ENCODE measurements at places on chromosomes 5 and 9.
A peak's percentile ranks its signal among the peaks of the same experiment; 100 is the strongest.

DNA sequence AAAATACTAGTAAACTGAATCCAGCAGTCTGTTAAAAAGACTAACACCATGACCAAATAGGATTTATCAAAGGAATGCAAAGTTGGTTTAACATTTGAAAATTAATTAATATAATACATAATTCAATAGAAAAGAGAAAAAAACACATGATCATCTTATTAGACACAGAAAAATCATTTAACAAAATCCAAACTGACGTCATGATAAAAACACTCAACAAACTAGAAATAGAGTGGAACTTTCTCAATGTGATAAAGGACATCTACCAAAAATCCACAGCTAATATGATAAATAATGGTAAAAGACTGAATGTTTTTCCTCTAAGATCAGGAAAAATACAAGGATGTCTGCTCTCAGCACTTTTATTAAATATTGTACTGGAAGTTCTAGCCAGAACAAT, 40.4 kb upstream of the KCNIP1 start:
- no peak for ATAC-seq

GRCh38 chr9:98182889-98183599, 9.4 kb downstream of the CORO2A start:
- ATAC-seq, result no peak

DNA sequence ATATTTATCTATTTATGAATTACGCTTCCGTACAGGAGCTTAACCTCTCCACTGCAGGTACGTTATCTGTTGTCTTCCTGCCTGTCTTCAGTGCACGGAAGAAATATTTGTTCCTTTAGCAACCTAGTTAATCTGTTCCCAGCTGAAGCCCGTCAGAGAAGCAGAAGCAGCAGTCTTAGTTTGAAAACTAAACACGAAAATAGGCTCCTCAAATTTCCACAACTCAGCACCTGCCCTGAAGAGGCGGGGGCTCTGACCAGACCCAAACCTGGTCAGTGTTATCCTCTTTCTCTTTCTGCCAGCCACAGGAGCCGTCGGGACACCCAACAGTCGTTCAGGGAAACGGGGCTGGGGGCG, 462 bp downstream of the NUDCD2 start:
- ATAC-seq, result peak; percentile 4

GRCh38 chr9:84846906-84847305, 177.4 kb downstream of the NTRK2 start:
- ATAC-seq, result no peak

DNA sequence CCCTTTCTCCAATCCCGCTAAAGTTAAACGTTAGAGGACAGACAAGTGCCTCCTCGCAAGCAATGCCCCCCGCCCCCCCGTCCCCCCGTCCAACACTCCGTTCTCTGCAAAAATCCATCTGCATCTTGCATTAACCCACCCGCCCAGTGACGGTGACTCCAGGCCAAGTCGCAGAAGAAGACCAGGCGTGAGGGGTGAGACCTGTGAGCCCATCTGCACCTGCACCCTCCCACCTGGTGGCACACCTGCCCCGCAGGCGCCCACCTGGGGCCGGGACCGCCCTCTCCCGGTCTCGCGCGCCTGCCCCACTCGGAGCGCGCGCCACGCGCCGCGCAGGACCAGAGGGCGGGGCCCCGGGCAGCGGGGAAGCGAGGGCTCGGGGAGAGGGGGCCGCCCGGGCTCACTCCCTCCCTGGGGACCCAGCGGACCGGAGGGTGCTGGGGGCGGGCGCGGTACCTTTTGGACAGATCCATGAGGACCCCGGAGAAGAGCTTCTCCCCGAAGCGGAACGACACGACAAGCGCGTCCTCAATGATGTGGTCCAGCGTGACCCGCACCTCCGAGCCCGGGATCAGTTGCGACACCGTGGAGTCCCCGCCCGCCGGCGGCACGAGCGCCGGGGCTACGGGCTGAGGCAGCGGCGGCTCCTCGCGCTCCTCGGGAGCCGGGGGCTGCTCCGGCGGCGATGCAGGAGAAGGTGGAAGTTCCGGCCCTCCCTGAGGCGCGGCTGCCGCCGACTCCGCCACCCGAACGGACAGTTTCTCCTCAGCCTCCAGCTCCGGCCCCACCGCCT, 705 bp downstream of the PWWP2A start:
- peak; percentile 9 for ATAC-seq

- ATAC-seq, result no peak
Observed at GRCh38 chr9:135088348-135088978, 995 bp downstream of the OLFM1 start.

DNA sequence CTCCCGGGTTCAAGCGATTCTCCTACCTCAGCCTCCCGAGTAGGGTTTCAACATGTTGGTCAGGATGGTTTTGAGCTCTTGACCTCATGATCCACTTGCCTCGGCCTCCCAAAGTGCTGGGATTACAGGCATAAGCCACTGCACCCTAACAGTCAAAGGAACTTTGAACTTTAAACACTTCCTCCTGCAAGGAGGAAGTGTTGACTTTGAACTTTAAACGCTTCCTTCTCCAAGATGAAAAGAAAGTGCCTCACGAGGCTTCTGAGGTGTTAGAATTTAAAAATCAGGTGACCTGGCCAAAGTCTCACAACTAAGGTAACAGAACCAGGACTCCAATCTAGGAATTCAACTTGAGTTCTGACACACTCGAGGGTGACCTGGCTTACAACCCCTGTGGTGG, 150.9 kb downstream of the BRINP1 start:
- no peak for ATAC-seq

DNA sequence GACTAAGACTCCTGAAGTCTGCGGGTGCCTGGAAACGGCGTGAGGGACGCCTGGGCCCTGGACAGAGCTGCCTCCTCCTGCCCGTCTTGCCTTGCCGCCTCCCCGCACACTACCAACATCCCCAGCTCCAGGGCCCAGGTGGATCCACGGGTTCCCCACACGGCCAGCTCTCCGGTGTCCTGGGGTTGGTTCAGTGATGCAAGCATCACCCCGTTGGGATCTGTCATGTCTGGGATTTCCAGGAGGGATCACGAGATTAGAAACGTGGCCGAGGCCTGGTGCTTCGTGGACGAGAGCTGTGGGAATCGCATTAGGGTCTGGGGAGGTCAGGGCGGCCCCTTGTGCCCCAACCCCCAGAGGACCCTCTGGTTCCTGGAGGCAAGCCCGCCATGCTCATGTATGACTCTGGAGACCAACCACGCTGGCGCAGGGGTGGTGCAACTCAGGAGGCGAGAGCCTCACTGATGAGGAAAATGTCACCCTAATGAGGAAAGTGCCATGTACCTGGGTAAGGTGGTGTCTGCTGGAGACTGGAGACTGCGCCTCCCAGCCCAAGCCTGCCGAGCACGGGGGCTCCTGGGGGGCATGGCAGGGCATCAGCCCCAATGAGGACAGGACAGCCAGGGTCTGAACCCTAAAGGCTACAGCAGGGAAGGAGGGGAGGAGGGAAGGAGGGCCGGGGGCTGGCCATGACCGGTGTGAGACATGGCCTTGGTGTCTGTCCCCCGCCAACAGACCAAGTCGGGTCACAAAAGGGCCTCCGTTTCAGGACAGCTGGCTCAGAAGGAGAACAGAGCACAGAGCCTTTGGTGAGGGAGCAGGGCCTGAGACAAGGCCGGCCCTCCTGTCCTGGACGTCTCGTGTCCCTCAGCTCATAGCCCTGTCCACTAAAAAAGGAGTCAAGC, 31.9 kb upstream of the SLC6A19 start:
- ATAC-seq, result no peak

DNA sequence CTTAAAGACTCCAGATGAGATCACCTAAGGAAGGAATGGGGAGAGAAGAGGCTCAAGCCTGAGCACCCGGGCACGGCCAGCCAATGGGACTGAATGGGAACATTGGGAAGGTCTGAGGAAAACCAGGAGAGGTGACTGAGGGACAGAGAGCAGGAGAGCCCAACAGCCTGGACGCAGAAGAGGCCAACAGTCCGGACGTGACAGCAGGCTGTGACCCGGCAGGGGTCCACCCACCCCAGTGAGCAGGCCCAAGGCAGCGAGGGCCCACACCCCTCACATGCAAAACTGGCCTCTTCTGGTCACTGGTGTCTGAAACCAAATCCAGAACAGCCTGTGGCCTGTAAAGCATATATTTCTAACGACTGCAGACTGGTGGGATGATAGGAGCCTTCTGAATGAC, 7.6 kb upstream of the SPTLC1 start:
- no peak for ATAC-seq

GRCh38 chr9:110077925-110078324, 130.0 kb downstream of the C9orf152 start:
- ATAC-seq, result no peak

GRCh38 chr5:97111004-97111403, 31.4 kb downstream of the LIX1 start:
- ATAC-seq, result no peak

DNA sequence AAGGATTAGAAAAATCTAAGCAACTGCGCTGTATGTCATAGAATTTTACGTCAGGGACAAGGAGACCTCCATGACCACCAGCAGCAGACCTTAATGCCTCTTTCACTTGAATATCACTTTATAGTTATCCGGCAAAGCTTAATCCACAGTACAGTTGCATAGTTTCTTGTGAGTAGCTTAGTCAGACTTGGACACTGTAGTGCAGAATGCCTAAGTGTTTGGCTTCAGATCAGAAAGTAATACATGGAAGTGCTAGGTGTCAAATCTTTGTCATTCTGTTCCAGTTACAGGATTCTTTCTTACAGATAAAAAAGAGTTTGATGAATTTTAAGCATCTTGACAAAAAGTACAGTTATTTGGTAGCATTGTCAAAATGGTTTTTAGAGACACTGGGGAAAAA, 239.9 kb upstream of the PAPPA start:
- ATAC-seq, result peak; percentile 57

- no peak for ATAC-seq
Observed at GRCh38 chr5:141763541-141763940, 81.5 kb upstream of the ARAP3 start.

DNA sequence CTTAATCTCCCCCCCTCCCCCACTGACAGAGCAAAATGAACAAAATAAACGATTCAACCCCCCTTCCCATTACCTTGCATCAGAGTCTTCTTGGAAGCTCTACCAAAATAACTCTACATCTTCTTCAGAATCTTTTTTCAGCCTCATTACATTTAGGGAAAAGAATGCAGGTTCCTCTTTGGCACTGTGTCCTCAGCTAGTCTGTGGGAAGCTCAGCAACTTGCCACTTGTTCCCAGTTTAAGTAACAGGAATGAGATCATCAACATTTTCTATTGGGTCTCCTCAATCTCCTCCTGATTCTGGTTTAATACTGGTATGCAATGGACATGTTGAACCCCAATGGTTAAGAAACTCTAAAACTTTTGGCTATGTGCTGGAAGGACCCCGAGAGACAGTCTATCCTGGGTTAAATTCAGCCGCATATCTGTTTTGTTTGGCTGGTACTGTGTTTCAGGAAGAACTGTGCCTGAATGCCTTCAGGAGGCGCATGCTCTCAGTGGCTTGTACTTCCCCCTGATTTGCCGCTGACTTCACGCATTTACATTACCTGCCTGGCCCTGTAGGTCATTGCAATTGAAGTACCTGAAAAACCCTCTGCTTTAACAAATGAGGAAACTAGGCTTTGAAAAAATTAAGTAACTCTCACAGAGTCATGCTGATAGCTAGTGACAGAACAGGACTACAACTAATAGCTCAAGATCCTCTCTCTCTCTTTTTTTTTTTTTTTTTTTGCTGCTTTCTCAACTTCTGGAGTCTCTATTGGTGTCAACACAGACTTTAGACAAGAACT, 78.1 kb upstream of the HMHB1 start:
- ATAC-seq, result no peak

- no peak for ATAC-seq
Observed at GRCh38 chr5:142281008-142281367, 43.8 kb downstream of the SPRY4 start.

DNA sequence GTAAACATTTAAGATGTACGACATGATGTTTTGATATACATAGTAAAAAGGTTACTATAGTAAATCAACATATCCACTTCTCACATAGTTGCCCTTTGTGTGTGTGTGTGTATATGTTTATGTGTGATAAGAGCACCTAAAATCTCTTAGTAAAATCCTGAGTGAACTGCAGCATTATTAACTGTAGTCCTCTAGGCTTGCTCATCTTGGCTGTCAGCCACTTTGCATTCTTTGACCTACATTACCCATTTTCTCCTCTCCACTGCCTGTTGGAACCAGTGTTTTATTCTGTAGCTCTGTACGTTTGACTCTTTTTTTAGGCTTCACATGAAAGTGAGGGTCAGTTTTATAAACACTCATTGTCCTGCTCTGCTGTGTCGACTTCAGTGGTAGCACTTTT, 24.4 kb downstream of the C5orf22 start:
- ATAC-seq, result peak; percentile 52

- no peak for ATAC-seq
Observed at GRCh38 chr5:1161108-1161832, 40.1 kb upstream of the SLC6A19 start.

GRCh38 chr5:39211773-39212172, 7.6 kb downstream of the FYB1 start:
- no peak for ATAC-seq

Data from SK-N-SH treated with all-trans-retinoic acid at 6 μM for 48 hours (cell line).